Immature natural killer cell (primary cell): ENCODE measurements at places on chromosomes 6 and 20.

DNA sequence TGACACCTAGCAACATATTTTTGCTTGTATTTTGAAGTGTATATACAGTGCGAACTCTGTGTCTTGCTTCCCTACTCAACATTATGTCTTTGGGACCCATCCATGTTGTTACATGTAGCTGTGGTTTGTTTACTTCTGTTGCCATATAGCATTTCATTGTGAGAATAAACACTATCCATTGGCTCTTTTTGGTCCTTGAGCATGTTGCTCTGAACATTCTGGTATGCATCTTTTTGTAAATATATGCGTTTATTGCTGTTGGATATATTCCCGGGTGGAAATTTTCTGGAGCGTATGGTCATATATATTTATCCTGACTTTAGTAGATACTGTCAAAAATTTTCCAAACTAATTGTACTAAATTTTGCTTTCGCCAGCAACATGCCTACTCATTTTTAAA is 222.5 kb upstream of the SPTLC3 start:
- DNase-seq = no peak

DNA sequence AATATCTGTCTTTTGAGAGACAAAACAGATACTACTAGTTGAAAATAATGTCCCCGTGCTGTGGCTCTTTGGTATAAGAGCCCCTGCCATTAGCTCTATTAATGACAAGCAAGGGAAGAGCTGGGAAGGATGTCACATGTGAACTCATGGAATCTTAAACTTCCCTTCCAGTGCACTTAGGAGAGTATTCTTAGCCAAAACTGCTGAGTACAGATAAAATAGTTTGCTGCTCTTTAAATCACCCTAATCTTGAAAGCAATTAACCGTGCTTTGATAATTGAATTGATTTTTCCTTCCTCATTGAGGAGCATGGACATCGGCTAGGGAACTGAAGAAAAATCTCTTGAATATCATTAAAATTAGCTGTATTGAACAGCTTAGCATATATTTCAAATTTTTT is 91.7 kb downstream of the SLC35B3 start:
- no peak for DNase-seq

DNA sequence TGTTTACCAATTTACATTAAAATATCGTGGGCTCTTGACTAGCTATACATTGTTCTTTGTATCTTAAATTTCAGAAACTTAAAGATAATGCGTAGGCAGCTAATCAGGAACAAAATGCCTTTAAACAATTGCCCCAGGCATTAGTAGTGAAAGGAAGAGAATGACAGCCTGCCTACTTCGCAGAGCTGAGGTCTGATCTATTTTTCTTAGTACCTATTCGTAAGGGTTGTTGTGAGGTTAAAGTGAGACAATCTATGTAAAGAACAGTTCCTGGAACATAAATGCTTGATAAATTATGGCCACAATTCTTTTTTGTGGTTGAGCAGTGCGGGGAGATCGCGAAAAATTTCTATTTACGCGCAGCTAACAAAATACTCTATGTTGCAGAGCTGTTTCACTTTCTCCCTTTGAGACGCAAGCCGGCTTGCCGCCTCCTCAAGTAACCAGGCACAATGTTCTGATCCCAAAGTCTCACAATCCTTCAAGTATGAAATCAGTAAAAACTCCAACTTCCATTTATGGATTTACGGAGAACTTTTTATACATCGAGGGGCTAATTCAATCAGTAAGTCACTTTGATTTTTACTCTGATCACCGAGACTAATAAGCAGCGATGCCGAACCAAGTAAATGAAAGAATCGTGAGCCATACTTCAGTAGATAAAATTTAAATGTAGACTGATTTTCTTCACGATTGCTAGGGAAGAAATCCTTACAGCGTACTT is 878 bp upstream of the PNRC1 start:
- DNase-seq = peak; percentile 86

DNA sequence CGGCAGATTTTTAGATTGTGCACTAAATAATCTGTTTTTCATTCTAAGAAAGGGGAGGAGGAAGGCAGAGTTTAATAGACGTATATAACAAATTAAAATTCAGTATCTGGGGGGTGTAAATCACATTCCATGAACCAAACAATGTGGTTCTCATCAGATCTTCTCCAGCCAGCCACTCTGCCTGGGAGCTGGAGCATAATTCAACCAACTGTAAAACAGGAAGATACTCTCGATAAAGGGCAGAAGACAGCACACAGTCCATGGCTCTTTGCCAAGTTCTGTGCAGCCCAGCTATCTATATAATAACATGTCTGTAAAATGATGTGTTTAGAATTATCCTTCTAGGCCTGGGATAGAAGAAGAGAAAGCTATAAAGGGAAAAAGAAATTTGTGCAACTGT is 289.9 kb upstream of the ZFP64 start:
- no peak for DNase-seq

DNA sequence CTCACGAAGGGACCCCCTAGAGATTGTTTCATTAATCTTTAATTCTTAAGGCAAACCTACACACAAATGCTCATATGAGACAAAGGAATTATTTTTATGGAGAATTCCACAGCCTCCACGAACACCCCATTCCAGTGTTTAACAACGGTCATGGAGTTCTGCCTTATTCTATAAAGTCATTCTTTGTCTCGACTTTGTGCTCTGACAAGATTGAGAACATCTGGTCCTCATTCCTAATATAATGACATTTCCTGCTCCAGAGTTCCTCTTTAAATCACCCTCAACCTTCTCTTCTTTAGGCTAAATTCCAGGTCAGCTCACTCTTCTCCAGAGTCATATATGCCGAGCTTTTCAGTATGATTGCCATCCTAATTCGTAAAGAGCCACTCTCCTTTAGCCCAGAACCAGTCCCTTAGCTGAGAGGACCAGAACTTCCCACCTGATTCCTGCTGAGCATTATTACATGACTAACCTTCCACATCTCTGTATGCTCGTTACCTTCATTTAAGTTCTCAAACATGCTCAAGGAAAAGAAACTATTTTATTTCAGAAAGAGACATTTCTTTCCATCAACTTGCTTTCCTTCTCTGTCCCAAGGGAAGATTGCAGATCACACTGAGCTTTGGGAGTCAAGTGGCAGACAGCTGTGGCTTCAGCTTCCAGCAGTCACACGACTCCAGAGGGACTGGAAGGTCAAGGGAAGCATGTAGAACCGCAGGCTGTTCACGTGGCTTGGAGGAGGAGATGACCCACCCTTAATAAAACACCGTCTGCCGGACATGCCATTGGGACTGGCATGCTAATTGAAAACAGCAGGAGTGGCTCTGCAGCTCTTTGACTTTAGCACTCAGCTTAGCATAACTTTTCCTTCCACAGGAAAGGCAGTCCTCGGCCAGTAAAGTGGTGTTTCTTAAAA is 467.1 kb upstream of the HSF2 start:
- no peak for DNase-seq

DNA sequence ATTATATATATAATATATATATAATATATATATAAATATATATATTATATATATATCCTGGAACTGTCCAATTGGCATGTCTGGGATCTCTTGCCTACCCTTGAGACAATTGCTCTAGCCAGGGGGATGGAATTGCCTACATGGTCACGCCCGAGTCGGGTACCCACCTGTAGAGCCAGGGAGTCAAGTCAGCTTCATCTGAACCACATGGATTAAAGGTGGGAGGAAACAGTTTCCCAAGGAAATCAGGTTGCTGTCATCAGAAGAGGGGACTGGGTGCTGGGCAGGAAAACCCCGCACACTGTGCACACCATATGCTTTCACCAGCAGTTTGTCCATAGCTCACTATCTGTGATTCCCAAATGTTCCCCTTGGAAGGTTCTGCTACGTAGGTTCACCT is 252.5 kb upstream of the NOX3 start:
- DNase-seq = no peak

DNA sequence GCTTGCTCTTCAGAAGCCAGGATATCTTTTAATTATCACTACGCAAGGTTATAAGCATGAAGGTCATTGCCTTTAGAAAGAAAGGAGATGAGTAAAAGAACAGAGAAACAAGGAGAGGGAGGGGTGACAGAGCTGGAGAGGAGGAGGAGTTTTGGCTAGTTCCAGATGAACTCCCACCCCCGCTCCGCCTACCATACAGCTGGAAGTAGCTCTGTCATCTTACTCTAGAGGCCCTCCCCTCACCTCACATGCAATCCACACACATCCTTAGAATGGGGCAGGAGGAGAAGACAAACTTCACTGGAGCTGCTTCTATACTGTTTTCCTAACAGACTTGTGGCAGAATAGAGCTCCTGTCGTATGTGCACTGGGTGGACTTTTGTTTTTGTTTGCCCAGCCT is 144.7 kb downstream of the SCML4 start:
- DNase-seq = no peak

DNA sequence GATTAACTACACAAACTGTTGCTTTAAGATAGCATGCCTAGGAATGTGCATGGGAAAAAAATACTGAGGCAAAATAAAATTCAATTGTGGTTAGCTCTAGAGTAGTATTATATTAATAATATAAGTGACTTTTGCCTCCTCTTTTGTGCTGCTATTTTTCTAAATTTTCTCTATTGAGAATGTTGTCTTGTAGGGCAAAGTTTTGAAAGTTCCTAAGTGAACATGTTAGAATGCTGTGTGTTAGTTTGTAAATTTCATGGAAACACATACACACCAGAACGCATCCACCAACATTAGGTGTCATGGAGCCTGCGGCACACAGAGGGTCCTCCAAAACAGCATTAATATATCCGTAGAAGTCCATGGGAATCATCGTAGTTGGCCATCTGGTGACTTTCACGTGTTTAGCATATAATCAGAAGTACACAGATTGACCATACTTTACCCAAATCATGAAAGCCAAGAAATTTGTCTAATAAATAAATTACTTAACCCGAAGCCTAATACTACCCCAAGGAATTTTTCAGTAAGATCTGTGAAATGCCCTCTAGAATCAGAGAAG is 25.6 kb downstream of the ARHGAP18 start:
- no peak for DNase-seq

- no peak for DNase-seq
Observed at GRCh38 chr6:138222901-138223546, 4.7 kb upstream of the PBOV1 start.

GRCh38 chr6:87251225-87251624 is 71.2 kb upstream of the SMIM8 start:
- no peak for DNase-seq

DNA sequence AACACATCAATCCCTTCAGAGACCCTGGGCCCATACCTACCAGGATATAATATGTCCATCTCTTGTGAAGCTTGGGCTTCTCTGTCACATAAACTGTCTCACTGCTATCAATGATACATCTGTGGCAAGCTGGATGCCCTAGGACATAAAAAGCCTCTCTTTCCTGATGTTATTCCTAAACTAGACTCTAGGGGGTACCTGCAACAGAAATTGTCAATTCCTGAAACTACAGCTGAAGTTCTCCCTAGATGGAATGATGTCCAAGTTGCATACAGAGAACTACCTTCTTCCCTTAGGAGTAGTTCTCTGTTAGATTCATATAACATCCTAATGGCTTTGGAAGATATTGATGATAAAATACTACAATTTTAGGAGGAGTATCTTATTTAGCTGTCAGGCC is 35.8 kb downstream of the TBX18 start:
- DNase-seq = no peak

- no peak for DNase-seq
Observed at GRCh38 chr6:27156874-27157458, 90.5 kb upstream of the PRSS16 start.

DNA sequence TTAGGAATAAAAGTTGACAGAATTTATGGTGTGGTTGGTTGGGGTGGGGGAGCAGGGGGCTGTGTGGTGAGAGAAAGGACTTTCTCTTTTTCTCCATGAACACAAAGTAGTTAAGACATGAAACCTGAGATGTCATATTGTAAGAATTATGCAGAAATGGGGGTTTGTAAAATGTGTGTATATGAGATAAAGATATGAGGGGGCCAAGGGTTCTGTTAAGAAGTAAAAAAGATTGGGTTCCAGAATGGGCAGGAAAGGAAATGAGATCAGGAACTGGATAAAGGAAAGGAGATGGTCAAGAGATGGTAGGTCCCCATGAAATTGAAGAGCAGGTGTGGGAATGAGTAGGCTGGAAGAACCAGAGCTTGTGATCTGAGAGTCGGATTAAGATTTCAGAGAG is 9.7 kb downstream of the RNF146 start:
- no peak for DNase-seq

- no peak for DNase-seq
Observed at GRCh38 chr20:20000211-20000968, 16.8 kb upstream of the NAA20 start.

- DNase-seq = no peak
Observed at GRCh38 chr6:7996538-7997111, 67.6 kb downstream of the BLOC1S5 start.

DNA sequence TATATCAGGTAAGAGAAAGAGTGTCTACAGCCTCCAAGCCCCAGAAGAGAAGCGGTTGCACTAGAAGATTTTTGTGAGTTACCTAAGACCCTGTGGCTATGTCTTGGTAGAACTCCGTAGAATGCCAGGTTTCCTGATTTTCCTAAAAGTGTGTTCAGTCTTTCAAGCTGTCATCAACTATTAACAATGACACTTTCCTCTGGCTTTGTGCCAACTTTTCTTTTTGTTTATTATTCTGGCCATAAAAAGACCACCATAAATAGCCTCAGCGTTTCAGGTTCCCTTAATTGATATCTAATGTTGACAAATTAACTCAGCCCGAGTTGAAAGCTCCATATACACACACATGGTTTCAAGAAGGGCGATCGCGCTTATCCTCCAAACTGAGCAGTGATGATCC is 1.2 kb downstream of the PAK5 start:
- DNase-seq = no peak

- DNase-seq = no peak
Observed at GRCh38 chr6:24664046-24664987, 2.4 kb downstream of the TDP2 start.

GRCh38 chr6:150906641-150907326 is 41.3 kb downstream of the MTHFD1L start:
- DNase-seq = no peak

DNA sequence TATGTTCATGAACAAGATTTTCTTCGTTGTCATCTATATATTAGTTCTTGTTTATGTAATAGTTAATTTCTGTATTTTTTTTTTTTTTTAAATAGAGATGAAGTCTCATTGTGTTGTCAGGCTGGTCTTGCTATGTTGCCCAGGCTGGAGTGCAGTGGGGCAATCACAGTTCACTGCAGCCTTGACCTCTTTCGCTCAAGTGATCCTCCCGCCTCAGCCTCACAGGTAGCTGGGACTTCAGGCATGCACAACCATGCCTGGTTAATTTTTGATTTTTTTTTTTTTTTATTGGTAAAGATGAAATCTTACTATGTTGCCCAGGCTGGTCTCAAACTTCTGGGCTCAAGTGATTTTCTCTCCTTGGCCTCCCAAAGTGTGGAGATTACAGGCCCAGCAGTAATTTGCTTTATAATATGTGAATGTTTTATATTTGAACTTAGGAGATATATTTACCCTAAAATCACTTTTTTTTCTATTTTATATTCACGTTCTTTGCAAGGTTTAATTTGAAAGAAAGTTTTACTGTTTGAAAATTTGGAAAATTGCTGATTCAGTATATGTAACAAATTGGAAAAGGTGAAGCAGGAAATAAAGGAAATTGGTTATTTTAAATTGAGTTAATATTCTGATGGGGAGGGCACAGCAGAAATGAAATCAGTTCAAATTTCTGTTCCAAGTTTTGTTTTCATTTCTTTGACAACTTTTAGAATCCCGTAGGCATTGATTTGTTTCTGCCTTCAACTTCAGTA is 56.2 kb downstream of the ZFAND3 start:
- DNase-seq = no peak
